ENCODE measurements at places on chromosomes 3 and 15.

GRCh38 chr15:67570875-67571647 lies 28.6 kb downstream of the MAP2K5 start:
- DNase-seq: no peak

DNA sequence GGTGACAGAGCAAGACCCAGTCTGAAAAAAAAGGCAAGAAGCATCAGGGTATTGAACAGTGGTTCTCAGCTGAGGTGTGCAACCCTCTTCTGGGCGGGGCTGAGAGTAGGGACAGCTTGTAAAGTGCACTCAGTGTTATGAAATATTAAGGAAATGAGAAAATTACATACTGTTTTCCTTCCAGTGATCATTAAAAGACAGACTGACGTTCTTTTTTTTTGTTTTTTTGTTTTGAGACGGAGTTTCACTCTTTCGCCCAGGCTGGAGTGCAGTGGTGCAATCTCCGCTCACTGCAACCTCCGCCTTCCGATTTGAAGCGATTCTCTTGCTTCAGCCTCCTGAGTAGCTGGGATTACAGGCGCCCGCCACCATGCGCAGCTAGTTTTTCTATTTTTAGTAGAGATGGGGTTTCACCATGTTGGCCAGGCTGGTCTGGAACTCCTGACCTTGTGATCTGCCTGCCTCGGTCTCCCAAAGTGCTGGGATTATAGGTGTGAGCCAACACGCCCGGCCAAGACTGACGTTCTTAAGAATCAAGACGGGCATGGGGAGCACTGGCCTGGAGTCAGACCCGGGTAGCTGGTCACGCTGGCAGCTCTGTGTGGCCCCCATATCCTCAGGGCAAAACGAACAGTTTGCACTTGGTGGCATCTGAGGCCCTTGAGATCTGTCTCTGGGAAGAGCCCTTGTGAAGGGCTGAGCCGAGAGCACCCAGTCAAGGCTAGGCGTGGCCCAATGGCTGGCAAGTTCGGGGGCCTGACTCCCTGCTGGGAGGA lies 11.4 kb downstream of the MAN2A2 start:
- no peak for DNase-seq

- no peak for DNase-seq
Observed at GRCh38 chr15:101491734-101492640, 2.5 kb upstream of the PCSK6 start.

DNA sequence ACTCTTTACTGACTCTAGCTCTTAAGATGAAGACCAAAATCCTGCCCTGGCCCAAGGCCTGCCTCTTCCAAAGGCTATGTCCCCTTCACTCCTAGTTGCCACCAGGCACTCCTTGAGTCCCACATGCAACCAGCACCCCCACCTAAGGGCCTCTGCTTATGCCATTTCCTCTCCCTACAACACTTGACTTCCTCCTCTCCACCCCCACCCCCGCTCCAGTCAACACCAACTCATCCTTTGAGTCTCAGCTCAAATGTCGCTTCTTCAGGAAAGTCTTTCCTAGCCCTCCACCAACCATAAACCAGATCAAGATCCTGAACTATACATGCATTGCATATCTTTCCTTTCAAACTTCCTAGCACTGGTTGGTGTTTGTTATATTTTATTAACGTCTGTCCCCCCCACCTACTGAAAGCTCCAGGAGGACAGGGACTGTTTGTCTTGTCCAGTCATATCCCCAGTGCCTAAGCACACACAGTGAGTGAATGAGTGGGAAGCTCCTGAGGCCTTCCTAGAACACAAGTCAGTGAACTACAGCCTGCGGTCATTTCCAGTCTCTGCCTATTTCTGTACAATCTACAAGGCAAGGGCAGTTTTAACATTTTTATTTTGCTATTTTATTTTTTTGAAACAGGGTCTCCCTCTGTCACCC lies 7.3 kb downstream of the TBC1D2B start:
- DNase-seq: no peak

DNA sequence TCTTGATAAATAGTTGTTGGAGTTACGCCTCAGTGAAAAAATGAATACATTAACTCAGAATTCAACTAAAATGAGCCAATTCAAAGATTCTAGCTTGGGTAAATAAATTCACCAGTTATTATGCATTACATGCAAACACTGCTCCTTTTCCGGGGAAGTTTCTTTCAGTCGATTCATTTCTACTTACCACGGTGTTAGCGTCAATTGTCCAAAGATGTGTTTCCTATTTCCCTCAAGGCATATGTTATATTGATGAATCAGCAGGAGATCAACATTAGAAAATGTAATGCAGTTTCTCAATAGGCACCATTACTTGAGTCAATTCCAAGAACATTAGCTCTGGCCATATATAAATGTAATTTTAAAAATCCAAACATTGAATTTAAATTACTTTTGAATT lies 517.7 kb downstream of the OTOL1 start:
- DNase-seq: no peak

GRCh38 chr3:127590282-127590592 lies 296 bp downstream of the TPRA1 start:
- no peak for DNase-seq

DNA sequence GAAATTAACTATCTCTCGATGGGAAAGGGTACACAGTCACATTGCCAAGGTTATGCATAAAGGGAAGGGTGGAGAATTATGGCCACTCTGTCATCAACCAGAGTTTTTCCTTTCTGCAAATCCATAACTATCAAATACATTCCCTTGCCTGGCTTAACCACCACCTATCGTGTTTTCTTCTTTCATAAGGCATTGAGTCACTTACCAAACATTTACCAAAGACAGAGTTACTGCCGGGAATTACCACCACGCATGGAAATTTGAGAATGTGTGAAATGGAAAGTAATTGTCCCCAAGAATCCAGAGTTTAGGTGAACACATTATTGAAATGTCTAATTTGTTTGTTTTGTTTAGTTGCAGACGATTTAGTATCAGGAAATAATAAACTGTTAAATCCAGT lies 134.3 kb upstream of the LRRN1 start:
- no peak for DNase-seq

- DNase-seq: no peak
Observed at GRCh38 chr3:17116007-17116600, 231.3 kb downstream of the PLCL2 start.

- DNase-seq: no peak
Observed at GRCh38 chr3:150220799-150221198, 187.3 kb upstream of the TSC22D2 start.

GRCh38 chr15:79811406-79812405 lies 85.1 kb downstream of the MTHFS start:
- DNase-seq: no peak

GRCh38 chr3:187955587-187955952 lies 198.4 kb upstream of the LPP start:
- no peak for DNase-seq

DNA sequence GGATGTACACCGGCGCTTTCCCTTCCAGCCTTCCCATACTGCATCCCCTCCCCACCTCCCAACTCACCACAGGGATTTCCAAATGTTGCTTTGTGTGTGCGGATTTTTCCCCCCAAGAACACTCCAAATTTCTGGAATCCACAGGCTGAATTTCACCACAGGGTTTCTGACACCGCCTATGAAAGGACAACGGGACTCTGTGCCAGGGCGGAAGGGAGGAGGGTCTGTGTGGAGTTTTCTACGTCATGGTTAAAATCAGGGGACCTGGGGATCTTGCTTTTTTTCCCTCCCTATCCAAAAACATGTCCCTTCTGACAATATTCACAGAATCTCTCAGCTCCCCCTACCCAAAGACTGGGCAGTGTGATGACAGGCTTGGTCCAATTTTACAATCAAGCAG lies 14.6 kb downstream of the CYP19A1 start:
- DNase-seq: no peak

- DNase-seq: no peak
Observed at GRCh38 chr3:16347548-16347947, 82.5 kb downstream of the OXNAD1 start.

GRCh38 chr3:4583416-4583815 lies 90.3 kb downstream of the ITPR1 start:
- no peak for DNase-seq

DNA sequence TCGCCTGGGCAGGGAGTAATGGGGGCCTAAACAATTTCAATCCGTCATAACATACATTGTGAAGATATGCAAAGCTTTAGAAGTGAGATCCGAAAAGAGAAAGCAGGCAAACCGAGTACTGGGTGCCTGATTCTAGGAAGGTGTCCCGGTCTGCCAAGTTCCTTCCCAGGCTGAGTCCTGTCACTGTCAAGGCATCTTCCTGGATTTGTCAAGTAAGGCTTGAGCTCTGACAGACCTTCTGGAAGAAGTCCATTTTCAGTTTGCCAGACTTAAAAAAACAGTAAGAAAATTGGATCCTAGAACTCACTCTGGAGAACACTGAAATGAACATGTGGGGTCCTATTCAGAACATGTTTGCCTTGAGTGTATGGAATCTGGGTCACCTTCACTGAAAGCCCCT lies 253.9 kb downstream of the RORA start:
- DNase-seq: no peak

GRCh38 chr3:192207239-192207638 lies 520.1 kb downstream of the FGF12 start:
- no peak for DNase-seq

- no peak for DNase-seq
Observed at GRCh38 chr15:64137226-64137833, 14.2 kb upstream of the SNX22 start.

GRCh38 chr15:66251790-66252684 lies 1.5 kb downstream of the MEGF11 start:
- peak; percentile 13 for DNase-seq

- DNase-seq: no peak
Observed at GRCh38 chr3:8658306-8659212, 14.0 kb upstream of the SSUH2 start.

- no peak for DNase-seq
Observed at GRCh38 chr3:128076483-128077201, 24.4 kb downstream of the SEC61A1 start.

DNA sequence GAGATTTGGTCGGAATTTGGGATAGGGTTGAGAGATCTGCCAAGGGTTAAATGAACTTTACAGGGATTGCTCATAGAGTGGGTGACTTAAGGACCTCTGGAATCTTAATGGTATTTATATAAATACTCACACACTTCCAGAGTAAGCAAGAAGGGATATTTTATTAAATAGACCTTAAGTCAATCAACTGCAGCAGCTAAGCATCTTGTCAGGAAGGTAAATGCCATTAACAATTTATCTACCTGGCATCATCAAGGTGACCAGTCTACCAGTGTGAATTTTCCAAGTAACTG lies 123.9 kb downstream of the FEZF2 start:
- DNase-seq: no peak

GRCh38 chr3:123947482-123947881 lies 13.5 kb downstream of the CCDC14 start:
- DNase-seq: no peak

- no peak for DNase-seq
Observed at GRCh38 chr3:108137460-108137814, 46.6 kb upstream of the CD47 start.

DNA sequence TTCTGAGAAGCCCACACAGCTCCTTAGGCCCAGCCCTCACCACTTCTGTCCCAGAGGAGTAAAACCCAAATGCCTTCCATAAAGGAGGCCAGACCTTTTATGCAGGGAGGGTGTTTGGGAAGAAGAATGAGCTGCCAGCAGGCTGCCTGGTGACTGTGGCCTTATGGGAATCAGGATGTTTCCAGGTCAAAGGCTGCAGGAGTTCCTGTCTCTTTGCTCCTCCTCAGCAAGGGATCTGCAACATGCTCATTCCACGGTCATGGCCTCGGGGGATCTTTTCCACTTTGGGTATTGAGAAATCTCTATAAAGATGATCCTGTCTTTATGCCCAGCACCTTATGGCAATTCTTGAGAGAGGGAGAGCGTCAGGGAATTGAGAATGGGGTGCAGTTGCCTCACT lies 25.2 kb upstream of the MAGEF1 start:
- DNase-seq: no peak

GRCh38 chr3:29940759-29941323 lies 660.0 kb downstream of the RBMS3 start:
- DNase-seq: no peak

DNA sequence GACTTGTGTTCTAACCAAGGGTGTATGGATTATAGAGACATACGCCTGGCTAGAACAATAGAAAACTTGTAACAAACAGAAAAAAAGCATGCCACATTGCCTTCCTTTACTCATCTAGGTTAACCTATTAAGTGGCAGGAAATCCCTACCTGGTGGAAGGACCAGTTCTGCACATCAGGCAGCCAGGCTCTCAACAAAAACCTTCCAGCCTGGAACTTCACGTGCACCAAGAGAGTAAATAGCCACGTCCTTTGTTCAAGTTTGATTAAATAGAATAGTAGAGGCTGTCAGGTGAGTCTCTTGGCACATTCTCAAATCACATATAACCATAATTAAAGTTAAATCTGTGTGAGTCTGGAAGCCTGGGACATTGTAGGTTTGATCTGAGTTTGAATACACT lies 85.0 kb upstream of the DPH6 start:
- no peak for DNase-seq

DNA sequence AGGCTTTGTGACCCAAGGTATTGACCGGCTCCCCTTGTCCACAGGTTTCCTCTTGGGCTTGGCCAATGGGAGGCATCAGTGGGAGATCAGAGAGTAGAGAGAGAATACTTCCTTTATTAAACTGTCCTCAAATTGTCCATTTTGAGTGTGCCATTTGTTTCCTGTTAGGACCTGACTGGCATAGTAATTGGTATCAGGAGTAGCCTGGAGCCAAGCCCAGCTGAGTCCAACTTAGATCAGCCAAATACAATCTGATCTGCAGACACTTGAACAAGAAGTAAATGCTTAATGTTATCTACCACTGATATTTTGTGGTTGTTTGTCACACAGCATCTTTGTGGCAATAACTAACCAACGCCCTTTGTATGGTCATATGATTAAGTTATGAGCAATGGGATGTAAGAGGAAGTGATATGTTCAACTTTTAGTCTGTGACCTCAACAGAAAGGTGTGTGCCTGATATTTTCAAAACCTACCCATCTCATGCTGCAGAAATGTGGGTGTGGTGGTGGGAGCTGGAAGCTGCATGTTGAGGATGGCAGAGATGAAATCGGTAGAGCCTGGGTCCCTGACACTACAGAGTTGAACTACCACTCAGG lies 13.3 kb downstream of the MYD88 start:
- no peak for DNase-seq

GRCh38 chr3:179955809-179956208 lies 80.9 kb downstream of the PEX5L start:
- no peak for DNase-seq

GRCh38 chr3:184632551-184633236 lies 71.1 kb downstream of the EPHB3 start:
- DNase-seq: no peak

DNA sequence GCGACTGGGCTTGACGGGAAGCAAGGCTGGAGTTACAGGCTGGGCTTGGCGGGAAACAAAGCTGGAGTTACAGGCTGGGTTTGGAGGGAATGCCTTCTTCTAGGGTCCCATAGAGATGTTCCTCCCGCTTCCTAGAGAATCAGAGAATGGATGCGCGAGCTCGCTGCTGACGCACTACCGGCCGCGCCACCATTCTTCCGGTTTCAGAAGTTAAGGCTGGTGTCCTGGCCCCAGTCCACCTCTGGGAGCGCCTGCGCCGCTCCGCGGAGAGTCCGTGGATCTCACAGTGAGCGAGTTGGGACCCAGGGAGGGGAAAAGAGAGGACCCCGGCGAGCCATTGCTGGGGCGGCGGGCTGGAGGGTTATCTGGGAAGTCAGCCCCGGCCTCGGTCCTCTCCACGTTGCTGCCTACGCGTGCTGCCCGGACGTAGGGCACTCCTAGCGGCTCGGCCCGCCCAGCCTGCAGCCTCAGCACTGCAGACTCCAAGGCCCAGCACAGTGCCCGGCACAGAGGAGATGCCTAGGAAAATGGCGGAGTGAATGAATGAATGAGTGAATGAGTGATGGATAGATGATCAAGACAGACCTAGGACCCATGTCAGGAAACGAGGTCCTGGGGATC lies at the start of gene ZNF502:
TSS of gene ZNF502 (plus strand) at position 206 of the 621 bp plus-strand sequence. CDS start 7,602 bp downstream, outside the sequence.
- DNase-seq: peak; percentile 23

- no peak for DNase-seq
Observed at GRCh38 chr15:57870667-57871066, 164.2 kb downstream of the POLR2M start.
